Cardiac ventricle fibroblast (primary cell): ENCODE measurements at places on chromosomes 3 and 15. TPM values are rescaled to one million over a fixed set of nuclear protein-coding genes. Genes with fewer than 3 reads are reported as not detected.

USP8 gene
- 22.8 and 25.7 TPM in 2 replicates for total RNA-seq

CHRNA7 gene
- total RNA-seq: 2.8 TPM in 1 of 2 replicates, not detected in the other

MAP1A gene
- total RNA-seq: 22.8 and 24.6 TPM in 2 replicates

C3orf70 gene
- total RNA-seq: 0.75 and 1.2 TPM in 2 replicates

CACNA2D3 gene
- total RNA-seq: 2.6 TPM in 2 replicates

LEKR1 gene
- total RNA-seq: 0.37 and 0.88 TPM in 2 replicates

CNTN3 gene
- total RNA-seq: not detected in 2 replicates

MAPKBP1 gene
- 4.9 and 5.0 TPM in 2 replicates for total RNA-seq

SPTBN5 gene
- under 0.01 and 0.10 TPM in 2 replicates for total RNA-seq

BNC1 gene
- total RNA-seq: 0.68 and 1.2 TPM in 2 replicates

TEX9 gene
- total RNA-seq: 1.6 and 4.0 TPM in 2 replicates

P3H2 gene
- total RNA-seq: 2.7 and 9.7 TPM in 2 replicates

TNFAIP8L3 gene
- 6.6 and 11.5 TPM in 2 replicates for total RNA-seq

DAZL gene
- total RNA-seq: 0.10 and 1.4 TPM in 2 replicates
